T-helper 9 cell (primary cell): ENCODE measurements at places on chromosomes 1 and 21.

- DNase-seq: no peak
These were observed 37.4 kb downstream of the PCAT6 start for GRCh38 chr1:202848191-202848542.

DNA sequence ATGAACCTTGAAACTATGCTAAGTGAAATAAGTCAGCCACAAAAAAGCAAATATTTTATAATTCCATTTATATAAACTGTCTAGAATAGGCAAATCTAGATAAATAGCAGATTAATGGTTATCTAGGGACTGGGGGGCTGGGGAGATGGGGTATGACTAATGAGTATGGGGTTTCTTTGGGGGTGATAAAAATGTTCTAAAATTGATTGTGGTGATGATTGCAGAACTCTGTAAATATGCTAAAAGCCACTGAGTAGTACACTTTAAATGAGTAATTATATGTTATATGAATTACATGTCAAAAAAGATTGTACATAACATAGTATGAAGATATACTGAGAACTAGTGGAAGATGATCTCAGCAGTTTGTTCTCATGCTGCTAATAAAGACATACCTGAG is 675.0 kb downstream of the KIF26B start:
- DNase-seq: no peak

DNA sequence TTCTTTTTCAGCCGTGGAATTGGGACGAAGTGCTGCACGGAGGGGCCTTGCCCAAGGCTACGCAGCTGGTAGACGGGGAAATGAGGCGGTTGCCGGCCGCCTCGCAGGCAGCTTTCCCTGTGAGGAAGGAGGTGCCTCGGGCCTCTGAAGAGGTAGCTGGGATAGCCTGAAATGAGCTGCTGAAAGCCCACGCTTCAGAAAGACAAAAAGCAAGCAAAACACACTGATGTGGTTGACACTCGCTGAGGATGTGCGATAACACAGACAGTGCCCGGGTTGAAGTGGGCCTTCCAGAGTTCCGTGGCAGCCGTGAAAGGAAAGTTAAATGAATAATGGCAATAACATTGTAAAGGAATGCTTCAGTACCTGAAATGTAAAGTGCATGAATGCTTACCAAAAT is 47.2 kb downstream of the S1PR1 start:
- DNase-seq: no peak

DNA sequence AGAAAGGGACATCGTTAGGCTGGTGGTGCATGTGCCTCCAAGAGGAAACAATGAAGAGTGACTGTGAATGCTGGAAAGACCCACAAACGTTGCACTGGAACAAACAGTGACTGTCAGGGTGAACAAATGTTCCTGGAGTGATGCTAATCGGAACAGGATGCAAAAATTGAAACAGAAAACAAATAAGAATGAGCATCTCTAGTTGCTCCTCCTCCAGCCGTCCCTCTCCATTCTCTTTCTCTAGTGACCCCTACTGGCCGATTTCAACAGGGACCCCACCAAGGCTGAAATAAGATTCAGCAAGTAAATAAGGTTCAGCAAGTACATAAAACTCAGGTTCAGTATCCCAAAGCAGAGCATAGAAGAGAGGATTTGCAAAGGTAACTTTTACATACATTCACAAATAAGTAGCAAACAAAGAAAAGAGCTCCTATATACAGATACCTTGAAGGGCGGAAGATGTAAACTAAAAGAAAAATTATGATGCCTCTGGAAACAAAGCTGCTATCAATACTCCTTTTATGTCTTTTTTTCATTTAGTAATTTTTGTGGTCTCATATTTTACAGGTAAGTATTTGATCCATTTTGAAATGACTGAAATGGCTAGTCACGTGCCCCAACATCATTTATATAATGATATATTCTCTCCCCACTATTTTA is 836.1 kb upstream of the ADAMTS5 start:
- no peak for DNase-seq

GRCh38 chr1:150626150-150626549 is 3.3 kb downstream of the ENSA start:
- DNase-seq: no peak

GRCh38 chr1:12167493-12168429 is 970 bp downstream of the TNFRSF1B start:
- DNase-seq: no peak

GRCh38 chr1:43327549-43328292 is 9.9 kb upstream of the MPL start:
- DNase-seq: no peak

- DNase-seq: no peak
These were observed 1.1 kb upstream of the COQ8A start for GRCh38 chr1:226938903-226939437.

- no peak for DNase-seq
These were observed 74.1 kb downstream of the VPS26C start for GRCh38 chr21:37193006-37193405.

GRCh38 chr1:12339396-12339795 is 109.6 kb downstream of the VPS13D start:
- DNase-seq: no peak

- DNase-seq: no peak
These were observed 48.7 kb downstream of the SPAG17 start for GRCh38 chr1:118136187-118136941.

- DNase-seq: no peak
These were observed 109.0 kb downstream of the VPS13D start for GRCh38 chr1:12338823-12339222.

GRCh38 chr1:162974810-162975209 is 94.4 kb upstream of the RGS4 start:
- DNase-seq: no peak

GRCh38 chr21:44511219-44511937 is 28.6 kb downstream of the KRTAP10-1 start:
- no peak for DNase-seq

DNA sequence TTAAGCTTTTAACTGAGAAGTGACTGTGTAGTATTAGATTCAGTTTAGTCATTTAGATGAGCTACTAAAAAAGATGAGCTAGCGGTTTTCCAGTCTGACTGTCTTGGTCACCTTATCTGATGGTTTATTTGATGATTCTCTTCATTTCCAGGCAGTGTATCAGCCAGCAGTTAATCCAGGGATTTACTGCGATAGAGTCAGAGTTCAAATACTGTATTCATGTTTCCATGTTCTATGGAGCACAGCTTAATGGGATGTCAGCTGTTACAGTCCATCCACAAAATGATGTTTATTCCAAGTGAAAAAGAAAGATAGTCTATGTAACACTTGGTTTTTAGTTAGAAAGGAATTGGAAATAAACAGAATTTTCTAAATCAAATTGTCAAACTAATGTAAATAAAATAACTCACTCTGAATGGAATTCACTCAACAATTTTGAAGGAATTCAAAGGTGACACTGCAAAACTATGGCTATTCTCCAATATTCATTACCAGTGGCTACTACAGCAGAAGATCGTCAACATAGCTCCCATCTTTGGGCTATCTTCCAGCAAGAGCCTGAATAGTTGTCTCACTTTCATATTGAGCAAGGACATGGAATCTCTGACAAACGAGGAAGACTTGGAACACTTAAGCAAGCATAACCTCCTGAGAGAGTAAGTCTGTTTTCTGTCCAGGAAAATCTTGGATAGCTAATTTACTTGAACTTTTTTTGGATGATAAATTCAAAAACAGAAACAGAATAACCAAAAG is 54.6 kb upstream of the DPT start:
- DNase-seq: no peak

DNA sequence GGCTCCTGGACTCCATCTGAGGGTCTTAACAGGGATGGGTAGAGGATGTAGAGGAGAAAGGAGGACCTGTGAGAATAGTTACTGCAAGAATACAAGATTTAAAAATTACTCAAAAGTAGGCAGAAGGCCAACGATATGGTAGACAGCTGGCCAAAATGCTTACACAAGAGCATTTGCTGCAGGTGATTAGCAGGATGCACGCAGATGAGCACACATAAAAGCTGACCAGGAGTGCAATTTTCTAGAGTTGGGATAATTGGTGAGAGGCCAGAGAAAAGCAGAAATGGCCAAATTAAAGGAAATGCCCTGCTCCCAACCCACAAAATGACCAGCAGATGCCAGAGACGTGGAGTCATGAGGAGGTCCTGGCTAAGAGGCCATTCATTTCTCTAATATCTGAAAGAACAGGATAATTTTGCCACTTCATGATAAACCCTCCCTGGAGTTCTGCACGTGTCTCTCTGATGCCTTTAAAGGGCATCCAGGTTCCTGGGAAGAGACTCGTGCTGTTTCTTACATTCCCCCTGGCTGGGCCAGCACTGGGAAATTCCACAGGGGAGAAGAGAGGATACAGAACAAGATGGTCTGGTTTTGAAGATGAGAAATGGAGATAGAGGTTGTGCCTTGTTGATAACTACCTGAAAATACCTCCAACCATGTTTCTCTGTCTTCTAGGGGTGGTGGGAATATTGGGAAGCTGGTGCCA is 62.3 kb upstream of the KCNA3 start:
- no peak for DNase-seq

DNA sequence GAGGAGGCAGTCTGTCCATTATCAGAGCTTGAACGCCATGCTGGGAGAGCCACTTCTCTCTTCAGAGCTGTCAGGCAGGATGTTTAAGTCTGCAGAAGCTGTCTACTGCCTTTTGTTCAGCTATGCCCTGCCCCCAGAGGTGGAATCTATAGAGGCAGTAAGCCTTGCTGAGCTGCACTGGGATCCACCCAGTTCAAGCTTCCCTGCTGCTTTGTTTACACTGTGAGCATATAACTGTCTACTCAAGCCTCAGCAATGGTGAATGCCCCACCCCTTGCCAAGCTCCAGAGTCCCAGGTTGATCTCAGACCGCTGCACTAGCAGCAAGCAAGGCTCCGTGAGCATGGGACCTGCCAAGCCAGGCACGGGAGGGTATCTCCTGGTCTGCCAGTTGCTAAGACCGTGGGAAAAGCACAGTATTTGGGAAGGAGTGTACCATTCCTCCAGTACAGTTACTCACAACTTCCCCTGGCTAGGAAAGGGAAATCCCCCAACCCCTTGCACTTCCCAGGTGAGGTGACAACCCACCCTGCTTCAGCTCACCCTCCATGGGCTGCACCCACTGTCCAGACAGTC is 32.5 kb downstream of the RGS13 start:
- no peak for DNase-seq

DNA sequence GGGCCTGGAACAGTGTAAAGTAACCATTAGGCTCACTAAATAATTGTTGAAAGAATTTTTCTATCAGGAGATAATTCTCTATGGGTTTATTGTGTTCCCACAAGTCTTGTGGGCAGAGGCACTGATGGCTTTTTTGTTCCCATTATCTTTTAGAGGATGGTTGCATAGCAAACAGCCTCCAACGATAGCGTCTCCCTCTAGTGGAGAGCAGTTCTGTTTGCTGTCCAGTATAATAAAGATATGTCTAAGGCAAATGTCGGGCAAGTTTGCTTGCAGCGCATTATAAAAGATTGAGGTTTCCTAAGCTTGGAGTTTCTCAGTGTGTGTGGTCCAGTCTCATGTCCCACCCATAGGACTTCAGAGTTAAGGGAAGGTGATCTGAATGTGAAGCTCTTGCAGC is 1.3 kb upstream of the SLC6A17 start:
- DNase-seq: no peak

GRCh38 chr1:89974696-89975470 is 20.0 kb upstream of the ZNF326 start:
- DNase-seq: no peak

- DNase-seq: no peak
These were observed 61.0 kb downstream of the LAMC2 start for GRCh38 chr1:183247066-183247465.
